ENCODE measurements at places on chromosomes 5 and 9.

- DNase-seq, result no peak
Measured at GRCh38 chr9:20553558-20554149, 68.6 kb downstream of the MLLT3 start.

DNA sequence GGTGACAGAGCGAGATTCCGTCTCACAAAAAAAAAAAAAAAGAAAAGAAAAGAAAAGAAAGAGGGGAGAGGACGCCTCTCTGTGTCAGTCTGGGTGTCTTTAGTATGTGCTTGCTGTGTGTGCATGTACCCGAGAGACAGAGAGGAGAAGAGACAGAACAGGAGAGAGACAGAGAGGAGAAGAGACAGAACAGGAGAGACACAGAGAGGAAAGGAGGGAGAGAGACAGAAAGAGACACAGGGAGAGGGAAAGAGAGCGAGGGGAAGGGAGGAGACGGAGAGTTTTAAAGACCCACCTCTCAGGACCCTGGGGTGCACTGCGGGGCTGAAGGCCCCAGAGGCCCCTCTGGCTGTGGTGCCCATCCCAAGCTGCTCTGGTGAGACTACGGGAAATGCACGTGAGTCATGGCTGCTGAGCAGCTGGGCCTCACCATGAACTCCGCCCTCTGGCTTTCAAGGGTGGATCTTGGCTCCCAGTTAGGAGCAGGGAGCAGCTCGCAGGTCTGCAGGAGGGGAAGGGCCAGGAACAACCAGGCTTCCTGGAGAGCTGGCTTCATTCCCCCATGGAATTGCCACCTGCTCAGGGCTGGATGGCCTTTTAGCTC, 7.9 kb downstream of the SLC6A3 start:
- DNase-seq, result no peak

DNA sequence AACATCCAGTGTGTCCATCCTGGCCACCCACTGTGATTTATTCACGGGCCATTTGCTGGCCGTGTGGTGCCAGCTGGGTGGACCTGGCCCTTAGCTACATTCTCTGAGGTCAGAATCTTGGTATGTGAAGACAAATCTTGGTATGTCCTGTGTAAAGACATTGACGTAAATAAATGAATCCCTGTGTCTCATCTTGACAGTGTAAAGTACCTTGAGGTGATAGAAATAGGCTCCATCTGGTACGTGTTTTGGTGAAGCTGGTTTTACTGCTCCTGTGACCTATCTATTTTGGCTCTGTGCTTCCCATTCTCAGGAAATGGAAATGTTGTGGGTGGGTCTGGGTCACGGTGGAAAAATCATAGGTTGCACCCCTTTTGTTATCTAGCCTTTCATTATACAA, 245.4 kb upstream of the ANKH start:
- DNase-seq, result no peak

GRCh38 chr5:132816554-132816953, 3.5 kb downstream of the SOWAHA start:
- no peak for DNase-seq

- no peak for DNase-seq
Measured at GRCh38 chr5:136062366-136063274, 33.8 kb downstream of the TGFBI start.

DNA sequence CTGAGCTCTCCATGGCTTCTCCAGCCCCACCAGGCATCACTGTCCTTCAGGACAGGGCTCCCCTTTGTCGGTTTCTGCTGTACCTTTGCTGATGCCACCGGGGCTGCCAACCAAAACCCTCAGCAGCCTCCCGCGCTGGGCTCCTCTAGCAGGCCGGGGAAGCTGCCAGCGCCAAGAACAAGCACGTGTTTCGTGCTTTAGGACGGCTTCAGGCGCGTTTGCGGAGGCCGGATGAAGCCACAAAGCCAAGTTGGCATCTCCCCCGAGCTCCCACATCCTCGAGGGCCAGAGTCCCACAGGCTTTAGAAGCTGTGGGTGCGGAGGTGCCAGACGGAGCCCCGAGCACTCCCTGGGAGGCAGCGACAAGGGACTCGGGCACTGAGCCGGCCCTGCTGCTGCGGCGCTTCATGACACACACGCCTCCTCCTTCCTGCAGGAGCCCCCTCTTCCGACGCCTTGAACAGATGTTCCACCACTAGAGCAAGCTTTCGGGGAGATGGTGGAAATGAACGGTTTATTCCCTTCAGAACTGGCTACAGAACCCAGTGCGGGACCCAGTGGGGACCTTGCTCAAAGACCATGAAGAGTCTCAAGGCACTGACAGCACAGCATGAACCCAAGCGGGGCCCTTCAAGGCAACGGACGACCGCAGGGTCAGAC, 36.7 kb downstream of the SARDH start:
- DNase-seq, result peak; percentile 23

DNA sequence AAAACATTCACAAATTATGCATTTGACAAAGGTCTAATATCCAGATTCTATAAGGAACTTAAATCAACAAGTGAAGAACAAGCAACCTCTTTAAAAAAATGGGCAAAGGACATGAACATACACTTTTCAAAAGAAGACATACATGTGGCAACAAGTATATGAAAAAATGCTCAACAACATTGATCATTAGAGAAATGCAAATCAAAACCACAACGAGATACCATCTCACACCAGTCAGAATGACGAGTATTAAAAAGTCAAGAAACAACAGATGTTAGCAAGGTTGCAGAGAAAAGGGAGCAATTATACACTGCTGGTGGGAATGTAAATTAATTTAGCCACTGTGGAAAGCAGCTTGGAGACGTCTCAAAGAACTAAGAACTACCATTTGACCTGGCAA, 38.9 kb upstream of the TNFSF15 start:
- DNase-seq, result no peak

DNA sequence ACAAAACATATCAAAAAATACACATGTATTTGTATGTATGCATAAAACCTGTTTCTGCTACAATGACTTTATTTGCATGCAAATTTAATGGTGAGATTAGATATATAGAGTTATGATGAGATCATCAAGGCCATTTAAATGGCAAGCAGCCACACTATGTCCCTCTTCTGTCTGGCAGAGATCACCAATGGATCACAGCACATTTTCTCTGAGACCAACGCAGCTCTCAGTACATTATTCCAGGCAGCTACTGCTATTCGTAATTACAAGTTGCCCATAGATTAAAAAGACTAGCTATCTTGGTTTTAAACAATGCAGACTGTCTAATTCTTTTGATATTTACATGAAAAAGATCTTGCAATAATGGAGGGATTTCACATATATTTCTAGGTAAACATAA, 629.5 kb downstream of the PDE4D start:
- DNase-seq, result no peak

- DNase-seq, result no peak
Measured at GRCh38 chr5:1315018-1315708, 20.3 kb upstream of the TERT start.

GRCh38 chr5:8341406-8341805, 472.5 kb downstream of the MTRR start:
- DNase-seq, result no peak

DNA sequence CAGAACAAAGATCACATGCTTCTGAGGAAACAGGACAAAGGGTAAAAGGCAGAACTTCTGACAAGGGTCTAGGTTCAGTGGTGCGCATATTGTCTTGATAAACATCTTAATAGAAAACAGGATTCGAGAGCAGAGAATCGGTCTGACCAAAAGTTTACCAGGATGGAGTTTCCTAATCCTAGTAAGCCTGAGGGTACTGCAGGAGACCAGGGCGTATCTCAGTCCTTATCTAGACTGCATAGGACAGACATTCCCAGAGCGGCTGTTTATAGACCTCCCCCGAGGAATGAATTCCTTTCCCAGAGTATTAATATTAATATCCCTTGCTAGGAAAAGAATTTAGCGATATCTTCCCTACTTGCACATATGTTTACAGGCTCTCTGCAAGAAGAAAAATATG, 32.4 kb upstream of the TNFSF8 start:
- no peak for DNase-seq

DNA sequence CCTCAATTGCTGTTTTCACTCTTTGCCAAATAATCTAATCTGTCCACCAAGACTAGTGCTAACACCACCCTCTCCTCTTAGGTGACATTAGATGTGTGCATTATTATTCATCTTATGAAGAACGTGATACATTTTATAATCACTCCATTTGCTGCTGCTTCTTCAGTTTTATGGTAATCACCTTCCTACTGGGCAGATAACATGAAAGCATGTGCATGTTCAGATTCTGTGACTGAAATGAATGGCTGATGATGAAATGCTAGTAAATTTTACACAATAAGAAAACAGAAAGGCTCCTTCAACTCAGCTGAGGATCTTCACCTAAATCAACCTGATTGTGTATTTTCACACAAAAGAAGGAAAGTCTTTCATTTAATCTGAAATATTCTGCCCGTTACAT, 577.6 kb downstream of the CSNK1G3 start:
- DNase-seq, result no peak

DNA sequence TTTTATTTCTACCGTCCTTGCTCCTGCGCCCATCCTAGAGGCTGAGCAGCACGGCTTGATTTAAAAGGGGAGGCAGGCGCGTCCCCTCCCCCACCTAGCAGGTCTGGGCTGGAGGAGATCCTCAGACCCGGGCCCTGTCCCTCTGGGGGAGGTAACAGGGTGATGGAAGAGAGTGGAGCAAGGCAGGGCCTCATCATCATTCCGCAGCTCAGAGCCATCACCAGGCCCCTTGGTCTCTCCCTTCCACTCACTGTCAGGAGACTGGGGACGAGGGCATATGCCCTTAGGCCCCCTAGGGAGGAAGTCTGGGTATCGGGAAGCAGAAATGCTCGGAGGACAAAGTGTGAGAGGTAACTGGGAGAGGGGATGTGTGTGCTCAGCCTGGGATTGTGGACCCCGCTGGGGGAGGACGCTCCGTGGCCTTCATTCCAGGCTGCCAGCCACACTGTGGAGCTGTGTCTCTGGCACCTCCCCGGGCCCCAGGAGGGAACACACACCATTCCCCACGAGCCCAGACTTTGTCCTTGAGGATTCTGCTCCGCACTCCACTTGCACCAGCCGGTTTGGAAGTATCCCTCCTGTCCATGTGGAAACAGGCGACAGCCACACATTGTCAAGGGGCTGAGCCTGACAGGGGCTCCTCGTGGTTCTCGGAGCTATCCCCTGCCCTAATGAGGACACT, 761 bp downstream of the REEP2 start:
- DNase-seq, result no peak

DNA sequence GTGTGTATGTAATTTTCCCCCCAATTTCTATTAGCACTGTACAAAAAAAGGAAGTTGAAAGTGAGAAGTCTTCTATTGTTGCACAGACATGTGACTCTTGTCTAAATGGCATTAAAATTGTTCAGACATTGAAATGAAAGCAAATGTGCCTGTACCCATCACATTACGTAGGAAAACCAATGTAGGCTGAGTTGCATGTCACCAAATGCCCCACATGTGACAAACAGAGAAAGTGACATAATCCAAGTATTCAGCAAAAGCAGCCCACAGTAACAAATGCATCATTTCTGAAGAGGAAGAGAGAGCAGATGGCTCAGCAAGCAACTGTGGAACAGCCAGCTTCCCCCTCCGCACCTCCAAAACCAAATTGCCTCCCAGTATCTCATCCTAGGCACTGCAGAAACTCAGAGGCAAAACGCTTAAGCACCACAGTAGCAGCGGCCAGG, 161.5 kb upstream of the NR4A3 start:
- no peak for DNase-seq

DNA sequence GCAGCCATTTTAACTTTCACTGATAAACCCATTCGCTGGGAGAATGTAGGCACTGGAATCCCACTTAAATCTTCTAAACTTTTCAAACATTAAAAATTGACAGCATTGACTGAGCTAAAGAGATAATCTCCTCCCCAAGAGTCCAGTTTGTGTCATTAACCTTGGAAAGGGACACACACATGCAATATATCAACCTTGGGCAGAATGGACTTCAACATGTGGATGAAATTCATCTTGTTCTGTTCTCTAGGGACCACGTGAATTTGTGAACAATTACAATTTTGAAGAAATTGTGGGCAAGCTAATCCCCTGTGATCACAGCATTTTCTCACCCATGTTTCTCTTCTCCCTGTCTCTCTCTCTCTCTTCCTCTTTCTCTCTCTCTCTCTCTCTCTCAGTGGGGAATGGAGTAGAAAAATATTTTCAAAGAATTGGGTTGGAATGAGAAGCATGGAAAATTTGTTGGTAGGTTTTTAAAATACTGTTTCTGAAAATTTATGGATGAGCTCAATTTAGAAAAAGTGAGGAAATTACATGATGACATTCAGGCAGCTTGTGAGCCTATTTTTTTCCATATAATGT, 553.7 kb downstream of the EBF1 start:
- no peak for DNase-seq

DNA sequence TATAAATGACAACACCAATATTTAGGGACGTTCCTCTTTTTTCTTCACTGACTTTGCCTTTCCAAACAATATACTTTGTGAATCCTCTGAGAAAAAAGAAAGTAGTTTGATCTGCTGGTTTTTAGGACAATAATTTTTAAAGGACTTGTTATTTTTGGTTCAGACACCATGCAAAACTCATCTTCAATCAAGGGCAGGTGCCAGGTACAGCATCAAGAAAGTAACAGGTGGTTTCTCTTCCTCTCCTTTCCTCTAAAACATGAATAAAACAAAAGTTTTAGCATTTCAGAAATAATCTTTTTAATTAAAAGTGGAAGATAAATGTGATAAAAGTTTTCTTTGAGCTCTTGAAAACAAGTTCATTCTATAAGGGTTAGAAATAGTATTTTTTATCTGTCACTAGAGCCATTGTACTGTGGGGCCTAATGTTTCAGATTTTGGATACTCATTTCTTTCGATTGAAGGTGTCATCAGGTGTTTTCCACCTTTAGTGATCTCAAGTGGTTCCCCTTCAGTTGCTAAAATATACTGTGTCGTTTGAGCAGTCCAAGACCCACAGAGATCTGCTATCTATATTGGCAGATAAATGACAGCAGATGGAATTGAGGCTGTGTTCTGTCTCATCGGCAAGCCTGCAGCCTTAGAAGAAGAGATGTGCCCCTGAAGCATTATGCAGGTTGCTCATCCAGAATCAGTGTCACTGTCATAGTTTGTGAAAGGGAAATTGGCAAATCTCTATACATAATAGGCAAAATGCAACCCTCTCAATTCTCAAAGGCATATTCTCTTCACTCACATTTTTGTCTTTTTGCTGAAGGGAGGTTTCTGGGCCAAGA, 499.7 kb downstream of the PDE4D start:
- DNase-seq, result no peak

DNA sequence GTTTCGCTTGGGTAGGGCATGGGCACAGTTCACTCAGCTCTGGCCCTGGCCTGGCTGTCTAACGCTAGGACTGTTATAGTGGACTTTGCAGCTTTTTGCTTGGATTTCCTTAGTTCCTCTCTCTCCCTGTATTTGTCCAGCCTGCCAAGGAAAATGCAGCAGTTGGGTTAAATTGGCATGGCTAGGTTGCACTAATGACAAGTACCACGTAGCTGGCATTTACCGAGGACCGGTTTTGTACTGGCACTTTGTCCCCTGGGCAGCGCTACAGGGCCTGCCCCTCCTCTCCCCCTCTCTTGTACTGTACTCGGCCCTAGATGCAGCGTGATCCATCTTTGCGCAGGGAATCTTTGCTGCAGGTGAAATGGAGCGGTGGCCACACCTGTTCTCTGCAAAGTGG, 2.4 kb downstream of the WDR5 start:
- DNase-seq, result no peak

GRCh38 chr5:133902511-133903118, 65.8 kb downstream of the C5orf15 start:
- DNase-seq, result no peak

GRCh38 chr9:121836366-121836885, 185.0 kb downstream of the DAB2IP start:
- DNase-seq, result no peak

GRCh38 chr5:17412760-17413671, 85.0 kb upstream of the TAF11L2 start:
- DNase-seq, result no peak

GRCh38 chr5:130890610-130891009, 274.4 kb downstream of the HINT1 start:
- no peak for DNase-seq
